ENCODE measurements at places on chromosomes 16 and 17.

DNA sequence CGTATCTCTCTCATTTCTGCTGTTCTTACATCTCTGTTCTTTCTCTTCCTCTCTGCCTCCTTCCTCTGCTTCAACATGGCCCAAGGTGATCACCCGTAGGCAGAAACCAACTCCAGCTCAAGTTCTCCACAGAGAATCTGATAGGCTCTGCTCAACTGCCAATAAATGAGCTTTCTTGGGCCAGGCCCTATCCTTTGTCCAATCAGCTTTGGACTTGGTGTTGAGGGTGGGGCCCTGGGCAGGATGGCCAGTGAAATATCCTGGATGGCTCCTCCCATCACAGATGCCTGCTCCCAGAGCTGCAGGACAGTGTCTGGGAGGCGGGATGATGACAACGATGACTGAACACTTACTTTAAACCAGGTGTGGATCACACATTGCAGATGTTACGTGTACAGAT lies 17.4 kb upstream of the BRD7 start:
- no peak for DNase-seq

GRCh38 chr16:81668243-81669097 lies 110.6 kb upstream of the PLCG2 start:
- no peak for DNase-seq

GRCh38 chr17:68384941-68385340 lies 72.4 kb downstream of the WIPI1 start:
- no peak for DNase-seq

DNA sequence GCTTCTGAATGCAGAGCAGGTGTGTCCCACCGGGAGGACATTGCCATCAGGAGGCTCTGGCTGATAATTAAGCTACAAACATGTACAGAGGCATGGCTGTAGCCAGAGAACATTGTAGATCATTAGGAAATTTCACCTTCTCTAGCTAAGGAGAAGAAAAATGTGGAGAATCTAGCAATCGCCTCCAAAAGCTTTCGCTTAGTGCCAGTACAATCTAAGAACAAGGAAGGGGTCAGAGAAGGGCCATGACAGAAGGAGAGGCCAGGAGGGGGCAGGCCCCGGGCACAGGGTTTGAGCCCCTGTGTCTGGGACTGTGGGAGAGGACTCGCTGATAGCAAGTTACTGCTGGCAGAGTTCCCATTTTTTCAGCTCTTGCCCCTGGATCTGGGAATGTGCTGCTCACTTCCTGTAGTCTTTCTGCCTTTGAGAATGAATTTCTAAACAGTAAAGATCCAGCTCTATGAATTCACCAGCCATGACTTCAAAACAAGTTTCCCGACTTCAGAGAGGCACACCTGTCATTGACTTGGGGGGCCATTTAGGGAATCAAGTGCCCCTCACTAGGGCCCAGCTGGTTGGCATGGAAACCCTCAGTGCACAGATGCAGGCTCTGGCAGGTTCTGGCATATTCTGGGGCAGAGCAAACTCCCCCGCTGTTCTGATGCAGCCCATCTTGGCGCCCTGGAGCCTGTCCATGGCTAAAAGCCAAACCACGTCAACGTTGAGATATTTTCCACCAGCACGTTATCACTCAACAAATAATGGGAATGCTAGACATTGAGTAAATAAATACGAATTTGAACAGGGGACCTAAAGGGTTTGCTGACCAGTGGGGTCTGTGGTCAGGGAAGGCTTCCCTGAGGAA lies 59.5 kb upstream of the CACNG4 start:
- DNase-seq: peak; percentile 27
